ENCODE measurements at places on chromosomes 12 and 14.

GRCh38 chr14:96811985-96812667, 14.9 kb downstream of the VRK1 start:
- DNase-seq, result no peak

- no peak for DNase-seq
These were observed 1.8 kb upstream of the MED6 start for GRCh38 chr14:70602254-70602653.

DNA sequence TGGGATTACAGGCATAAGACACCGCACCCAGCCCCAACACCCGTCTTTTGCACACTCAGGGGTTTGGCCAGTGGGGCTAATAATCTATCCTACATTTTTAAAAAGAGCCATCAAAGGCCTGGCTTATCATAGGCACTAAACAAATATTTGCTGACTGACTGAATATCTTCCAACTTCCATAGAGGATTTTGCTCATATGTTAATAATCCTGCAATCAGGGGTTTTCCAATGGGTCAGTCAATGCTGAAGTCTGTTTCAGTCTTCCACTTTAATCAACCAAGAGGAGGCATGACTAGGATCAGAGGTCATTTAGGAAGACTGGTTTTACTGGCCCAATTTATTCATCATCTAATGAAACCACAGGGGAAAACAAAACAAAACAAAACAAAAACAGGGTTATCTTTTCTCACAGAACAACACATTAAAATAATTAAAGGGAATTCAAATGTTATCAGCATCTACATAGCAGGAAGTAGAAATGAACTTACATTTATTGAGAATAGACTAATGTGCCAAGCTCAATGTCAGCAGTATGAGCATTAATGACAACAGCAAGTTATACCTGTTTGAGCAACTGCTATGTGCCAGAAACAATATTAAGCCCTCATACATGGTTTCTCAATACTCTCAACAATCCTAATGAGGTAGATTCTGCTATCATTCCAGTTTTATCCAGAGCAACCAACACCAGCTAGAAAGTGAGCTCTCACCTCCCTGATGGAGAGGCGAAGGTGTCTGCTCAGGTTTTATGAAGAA, 372.2 kb downstream of the EGLN3 start:
- DNase-seq, result no peak

DNA sequence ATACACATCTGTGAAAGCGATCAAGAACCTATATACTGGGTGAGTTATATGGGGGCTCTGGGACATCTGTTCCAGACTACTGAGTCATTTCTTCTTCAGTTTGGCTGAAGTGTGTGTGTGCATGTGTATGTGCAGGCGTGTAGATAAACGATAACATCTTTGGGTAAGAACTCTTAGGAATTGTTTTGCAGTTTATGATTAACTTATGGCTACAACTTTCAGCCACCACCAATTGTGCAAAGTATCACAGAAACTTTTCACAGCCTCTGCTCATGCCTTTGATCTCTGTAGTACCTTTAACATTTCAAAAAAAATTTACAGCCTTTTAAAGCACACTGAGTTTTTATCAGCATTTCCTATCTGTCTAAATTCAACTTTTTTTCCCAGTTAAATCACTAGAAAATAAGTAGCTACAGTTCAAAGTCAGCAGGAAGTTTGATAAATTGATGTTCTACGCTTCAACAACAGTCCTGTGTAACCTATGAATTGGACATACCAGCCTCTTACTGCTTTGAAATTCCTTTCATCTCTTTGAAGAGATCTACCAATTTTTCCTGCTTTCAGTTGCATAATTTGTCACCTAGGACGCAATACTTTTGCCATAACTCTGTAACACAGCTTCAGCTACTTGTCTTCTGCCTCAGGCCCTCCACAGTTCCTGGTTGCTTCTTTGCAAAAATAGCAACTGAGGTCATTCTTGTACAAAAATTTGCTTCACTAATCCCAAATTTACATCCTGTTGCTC, 43.0 kb downstream of the PPM1H start:
- DNase-seq, result no peak

GRCh38 chr12:46790066-46790465, 35.7 kb downstream of the SLC38A4 start:
- no peak for DNase-seq

GRCh38 chr12:49010092-49010668, 8.4 kb downstream of the PRKAG1 start:
- DNase-seq, result no peak

- DNase-seq, result no peak
These were observed 26.2 kb upstream of the CMA1 start for GRCh38 chr14:24534286-24534685.

DNA sequence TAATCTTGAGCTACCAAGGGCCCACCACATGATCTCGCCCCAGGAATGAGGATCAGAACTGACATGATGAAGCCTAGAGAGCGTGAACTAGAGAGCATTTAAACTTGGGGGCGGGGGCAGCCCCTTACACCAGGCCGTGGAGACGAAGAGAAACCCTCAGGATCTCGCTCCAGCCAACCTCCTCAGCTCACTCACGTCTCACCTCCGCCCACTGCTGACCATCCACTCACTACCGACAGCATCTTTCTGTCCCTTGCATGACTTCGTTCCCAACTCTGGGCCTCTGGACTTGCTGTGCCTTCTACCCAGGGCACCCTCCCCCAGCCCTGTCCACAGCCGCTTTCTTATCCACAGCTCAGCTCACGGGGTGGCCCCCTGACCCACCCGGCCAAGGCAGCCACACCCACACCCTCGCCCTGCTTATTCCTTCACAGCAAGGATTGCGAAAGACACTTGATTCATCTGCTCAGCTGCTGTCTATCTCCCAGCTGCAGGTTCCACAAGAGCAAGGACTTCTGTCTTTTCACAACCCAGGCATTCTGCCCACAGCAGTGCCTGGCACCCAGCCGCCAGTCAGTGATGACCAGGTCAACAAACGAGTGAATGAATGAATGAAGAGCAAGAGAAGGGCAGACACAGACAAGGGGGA, 6.4 kb downstream of the STX2 start:
- DNase-seq, result no peak

- DNase-seq, result no peak
These were observed 335.4 kb downstream of the LRIG3 start for GRCh38 chr12:58584880-58585279.

GRCh38 chr12:99611599-99611998, 36.0 kb upstream of the GARIN6 start:
- DNase-seq, result no peak

- no peak for DNase-seq
These were observed 222.5 kb downstream of the PIK3C2G start for GRCh38 chr12:18483698-18484325.

DNA sequence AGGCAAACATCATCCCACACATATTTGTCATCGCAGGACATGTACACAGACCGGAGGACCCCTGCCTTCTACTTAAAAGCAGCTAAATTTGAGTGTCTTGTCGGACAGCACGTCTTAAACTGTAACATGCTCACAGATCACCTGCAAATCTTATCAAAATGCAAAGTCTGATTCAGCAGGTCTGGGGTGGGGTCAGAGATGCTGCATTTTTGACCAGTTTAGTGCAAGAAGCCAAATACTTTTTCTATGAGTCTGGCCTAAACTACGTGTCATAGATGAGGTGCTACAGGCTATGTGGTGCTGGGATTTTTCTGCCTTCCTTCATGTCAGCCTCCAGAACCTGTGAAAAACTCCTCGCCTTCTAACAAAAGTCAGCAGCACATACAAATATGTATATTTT, 178.8 kb upstream of the LHX5 start:
- no peak for DNase-seq

DNA sequence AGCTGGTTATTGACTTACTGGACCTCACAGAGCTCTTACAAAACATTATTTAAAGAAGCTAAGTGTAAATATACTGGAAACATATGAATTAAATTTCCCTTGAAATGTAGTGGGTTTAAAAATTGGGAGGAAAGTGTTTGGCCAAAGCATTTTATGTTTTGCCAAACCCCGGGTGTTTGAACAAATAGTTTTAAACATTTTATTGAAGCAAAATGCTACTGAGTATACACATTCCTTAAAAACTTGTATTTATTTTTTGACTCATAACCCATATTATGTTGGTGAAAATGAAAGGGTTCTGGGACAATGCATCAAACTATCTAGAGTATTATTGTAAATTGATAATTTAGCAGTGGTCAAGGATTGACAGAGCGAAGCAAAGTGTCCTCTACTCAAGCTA, 1048.5 kb downstream of the SLC6A15 start:
- no peak for DNase-seq

GRCh38 chr14:39169541-39169900, 612 bp downstream of the TRAPPC6B start:
- DNase-seq, result no peak

DNA sequence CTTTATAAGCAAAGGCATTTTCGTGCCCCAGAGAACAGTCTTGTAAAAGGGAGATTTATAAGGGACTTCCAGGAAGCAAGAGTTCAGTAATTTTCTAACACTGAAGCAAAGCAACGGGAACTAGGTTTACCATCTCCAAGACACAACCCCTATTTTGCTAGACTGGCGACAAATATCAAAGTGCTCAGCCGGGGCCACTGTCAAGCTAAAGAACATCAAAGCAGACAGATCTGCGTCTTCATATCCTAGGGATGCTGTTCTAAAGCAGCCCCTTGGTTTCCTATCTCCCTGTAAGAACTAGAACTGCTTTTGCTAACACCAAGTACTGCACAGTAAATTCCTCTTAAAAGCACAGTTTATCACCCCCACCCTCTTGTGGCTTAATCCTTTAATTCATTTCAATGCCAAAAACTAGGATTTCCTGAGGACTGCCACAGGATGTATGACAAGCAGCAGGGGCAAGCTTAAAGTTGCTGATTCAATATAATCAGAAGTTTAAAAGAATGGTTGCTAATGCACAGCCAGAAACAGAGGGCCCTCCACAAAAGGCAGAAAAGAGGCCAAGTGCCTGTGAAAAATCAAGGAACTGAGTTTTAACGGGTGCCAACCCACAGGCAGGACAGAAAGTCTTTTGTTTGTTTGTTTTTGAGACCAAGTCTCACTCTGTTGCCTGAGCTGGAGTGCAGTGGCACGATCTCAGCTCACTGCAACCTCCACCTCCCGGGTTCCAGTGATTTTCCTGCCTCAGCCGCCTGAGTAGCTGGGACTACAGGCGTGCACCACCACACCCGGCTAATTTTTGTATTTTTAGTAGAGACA, 44.0 kb upstream of the ISM2 start:
- no peak for DNase-seq

DNA sequence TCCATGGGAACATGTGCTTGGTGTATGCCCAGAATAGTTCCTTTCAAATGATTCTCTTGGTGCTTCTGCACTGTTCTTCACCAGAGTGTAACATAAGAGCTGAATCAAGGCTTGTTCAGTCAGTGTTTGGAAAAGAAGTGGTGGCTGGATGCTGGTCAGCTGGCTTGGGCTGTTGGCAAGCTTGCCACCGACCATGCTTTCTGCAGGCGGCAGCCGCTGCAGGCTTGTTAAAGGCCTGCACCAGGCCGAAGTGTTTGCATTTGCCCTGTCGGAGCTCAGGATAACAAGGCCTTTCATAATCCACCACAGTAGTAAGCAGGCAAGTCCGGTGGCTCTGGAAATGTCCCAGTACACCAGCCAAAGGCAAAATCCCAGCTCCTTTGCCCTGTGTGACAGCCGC, 26.9 kb downstream of the DAAM1 start:
- no peak for DNase-seq

GRCh38 chr12:53096089-53096741, 1.3 kb upstream of the IGFBP6 start:
- DNase-seq, result no peak

DNA sequence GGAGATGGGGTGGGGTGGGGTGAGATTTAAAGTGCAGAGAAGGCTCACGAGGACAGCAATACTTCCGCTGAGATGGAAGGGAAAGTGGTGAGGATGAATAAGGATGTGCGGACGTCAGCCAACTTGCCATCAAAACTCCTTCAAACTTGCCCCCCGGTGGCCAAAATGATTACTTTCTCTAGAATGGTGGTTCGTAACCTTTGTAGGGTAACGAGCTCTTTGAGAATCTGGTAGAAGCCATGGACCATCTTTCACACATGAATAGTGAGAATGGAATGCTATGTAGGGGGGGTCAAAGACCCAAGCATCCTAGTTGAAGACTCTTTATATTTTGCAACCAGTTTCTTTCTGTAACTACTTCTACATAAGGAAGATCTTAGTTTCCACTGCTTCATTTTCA, 245.9 kb upstream of the DDHD1 start:
- DNase-seq, result no peak

GRCh38 chr14:44053422-44053821, 453.7 kb downstream of the FSCB start:
- DNase-seq, result no peak

DNA sequence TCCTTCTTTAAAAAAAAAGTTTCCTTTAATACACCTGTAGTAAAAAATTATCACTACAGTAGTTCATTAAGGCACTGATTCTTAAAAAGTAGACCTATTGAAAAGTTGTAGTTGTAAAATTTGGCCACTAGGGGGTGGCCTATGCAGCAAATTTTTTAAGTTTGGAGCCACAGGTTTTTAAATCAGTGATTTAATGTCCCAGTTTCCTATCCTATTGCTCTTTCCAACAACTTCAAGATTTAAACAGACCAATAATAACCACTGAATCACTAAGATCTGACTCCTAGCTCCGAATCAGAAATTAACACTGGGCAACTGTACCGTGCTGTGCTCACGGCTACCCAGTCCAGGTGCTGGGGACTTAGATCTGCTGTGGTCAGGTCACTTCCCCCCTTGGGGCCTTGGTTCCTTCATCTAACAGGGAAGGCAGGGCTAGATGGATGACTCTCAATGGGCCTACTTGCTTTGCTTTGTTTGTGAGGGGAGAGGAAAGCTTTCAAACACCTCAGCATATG, 279.3 kb downstream of the MED13L start:
- DNase-seq, result peak; percentile 44

DNA sequence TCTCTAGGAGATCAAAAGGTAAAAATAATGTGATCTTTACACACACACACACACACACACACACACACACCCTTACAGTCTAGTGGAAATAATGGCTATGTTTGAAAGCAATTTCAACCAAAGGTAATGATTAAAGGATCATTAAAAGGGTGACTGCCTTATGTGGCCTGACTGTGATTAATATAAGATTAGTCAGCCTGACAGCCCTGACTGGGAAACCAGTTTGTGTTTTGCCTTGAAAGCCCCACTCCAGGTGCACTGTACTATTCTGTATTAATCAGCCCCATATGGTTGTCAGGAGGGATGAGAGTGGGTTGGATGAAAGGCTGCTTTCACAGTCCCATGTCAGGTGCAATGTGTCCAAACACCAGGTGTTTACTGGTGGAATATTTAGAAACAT, 10.5 kb downstream of the RASSF9 start:
- no peak for DNase-seq

DNA sequence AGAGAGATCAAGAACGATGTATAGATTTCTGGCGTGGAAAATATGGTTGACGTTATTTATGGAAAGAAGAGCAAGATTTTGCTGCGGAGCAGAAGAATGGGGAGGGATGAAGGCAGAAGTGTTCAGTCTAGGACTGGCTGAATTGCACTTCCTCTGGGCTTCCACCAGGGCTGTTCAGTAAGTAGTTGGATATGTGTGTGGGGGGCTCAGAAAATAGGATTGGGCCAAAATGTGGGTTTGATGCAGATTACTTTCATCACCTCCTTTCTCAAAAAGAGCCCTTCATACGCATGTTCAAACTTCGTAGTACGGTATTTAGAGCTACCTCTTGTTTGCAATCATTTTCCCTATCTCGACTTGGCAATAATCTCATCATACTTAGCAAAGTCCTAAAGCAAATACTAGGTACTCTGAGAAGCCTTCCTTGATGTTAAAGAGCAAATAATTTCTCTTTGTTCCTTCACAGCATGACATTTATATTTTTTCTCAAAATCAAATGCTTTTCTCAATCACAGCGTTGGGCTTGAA, 349.4 kb downstream of the NELL2 start:
- DNase-seq, result no peak
